NCI-H748 treated with DMSO at 0.1 percent for 48 hours (cell line): ENCODE measurements at places on chromosomes 3 and 15.

DNA sequence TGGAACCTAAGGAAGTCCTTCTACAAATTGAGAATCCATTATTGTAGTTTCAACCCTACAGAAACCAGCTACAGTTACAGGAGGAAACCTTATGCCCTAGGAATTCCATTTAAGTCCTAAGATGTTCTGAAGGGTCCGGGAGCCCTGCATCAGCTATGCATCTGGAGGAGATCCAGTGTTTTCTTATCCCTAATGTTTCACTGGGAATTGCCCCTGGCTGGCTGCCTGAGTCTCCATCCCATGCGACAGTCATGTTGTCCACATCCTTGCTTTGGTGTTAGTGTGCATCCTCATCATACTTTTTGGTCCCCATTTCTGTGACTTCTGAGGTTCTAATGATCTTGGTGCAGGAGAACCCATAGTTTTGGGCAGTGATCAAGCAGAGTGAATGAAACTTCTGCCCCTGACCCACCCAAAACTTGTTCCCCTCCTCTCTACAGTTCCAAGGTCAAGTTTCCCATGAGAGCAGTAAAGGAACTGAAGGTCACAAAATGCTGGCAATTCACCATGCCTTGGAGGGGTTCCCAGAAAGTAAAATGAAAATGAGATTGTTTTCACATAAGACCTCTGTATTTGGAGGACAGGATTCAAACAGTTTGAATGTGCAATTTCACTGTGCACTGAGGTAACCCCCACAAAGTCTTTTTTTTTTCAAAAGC lies 121.9 kb upstream of the PHLDB2 start:
- DNase-seq = no peak

GRCh38 chr15:79676621-79677020 lies 220.2 kb downstream of the MTHFS start:
- DNase-seq = no peak

DNA sequence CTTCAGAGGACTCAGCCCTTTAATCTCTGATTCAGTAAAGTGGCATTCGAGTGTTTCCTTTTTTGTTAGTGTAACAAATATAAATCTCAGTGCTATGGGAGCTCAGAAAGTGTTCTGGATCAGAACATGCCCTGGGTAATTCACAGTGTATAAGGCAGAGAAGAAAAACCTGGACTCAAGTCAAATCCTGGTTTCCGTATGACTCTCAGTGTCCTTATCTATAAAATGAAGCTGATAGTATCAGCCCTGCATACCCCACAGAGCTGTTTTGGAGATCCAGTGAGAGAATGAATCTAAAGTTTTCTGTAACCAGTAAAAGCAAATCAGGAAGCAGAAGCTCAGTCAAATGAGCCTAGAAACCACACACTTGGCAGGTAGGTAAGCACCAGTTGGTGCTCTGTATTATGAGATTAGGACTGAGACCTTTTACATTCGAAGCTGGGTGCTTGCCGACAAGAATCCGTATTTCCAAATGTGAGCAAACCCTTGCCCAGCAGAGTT lies 67.2 kb downstream of the IL1RAP start:
- DNase-seq = no peak

DNA sequence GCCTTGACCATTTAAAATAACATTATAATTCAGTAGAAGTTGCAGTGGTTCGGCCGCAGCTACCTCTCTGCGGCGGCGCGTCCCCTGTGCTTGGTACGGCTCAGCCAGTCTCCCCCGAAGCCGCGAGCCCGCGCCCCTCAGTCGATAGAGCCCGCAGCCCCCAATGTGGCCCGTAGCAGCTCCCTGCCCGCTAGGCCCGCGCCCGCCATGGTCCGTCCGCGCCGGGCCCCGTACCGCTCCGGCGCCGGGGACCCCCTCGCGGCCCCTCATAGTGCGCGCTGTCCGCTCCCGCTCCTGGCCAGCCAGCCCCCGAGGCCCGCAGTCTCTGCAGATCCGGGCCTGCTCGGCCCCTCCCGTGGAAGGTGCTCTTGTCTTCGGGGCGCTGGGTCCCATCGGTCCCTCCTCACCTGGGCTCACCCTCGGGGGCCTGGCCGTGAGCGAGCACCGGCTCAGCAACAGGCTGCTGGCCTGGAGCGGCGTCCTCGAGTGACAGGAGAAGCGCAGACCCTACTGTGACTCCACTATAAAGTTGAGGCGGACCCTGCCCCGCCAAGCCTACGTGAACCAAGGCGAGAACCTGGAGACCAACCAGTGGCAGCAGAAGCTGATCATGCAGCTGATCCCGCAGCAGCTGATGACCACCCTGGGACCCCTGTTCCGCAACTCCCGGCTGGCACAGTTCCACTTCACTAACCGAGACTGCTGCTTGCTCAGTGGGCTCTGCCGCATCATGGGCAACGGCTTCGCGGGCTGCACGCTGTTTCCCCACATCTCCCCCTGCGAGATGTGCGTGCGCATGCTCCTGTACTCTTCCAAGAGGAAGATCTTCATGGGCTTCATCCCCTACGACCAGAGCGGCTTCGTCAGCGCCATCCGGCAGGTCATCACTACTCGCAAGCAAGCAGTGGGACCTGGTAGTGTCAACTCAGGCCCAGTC lies 21.8 kb upstream of the GPR156 start:
- no peak for DNase-seq

DNA sequence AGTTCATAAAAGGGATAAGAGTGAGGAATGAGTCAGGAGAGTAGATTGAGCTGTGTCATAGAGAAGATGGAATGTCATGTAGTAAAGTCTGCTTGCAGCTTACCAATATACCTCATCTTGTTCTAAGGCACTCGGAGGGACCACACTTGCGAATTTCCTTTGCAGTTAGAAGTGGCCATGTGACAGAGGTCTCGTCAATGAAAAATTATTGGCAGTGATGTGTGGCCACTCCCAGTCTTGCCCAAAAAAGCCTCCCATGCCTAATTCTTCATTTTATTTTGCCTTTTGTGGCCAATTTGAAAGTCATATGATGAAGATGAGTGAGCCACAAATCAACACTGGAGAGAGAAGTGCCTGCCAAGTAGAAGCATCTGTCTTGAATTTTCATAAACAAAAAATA lies 465.6 kb upstream of the ZNF385D start:
- no peak for DNase-seq

GRCh38 chr3:37940242-37940908 lies 50.2 kb upstream of the VILL start:
- no peak for DNase-seq

DNA sequence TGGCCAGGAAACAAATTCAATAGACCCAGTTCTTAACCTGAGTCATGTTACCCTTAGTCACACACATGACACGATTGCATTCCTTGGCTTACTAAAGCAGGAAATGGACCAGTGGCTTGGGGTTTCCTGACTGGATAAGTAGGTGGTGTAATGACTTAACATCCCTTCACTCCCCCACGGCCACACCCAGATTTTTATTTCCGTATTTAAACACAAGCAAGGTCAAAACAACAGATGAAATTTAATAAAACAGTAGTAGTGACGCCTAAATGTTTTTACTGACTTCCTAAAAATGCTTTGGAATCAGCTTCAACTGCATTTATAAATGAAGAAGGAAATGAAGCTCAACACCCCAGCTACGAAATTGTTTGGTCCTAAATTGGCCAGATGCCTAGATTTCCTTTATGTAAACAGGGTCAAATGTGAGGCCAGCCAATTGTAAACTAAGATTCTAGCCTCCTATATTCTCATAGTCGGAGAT lies 324.3 kb downstream of the CHST2 start:
- no peak for DNase-seq

- no peak for DNase-seq
Measured at GRCh38 chr15:38190501-38190900, 62.1 kb upstream of the SPRED1 start.

DNA sequence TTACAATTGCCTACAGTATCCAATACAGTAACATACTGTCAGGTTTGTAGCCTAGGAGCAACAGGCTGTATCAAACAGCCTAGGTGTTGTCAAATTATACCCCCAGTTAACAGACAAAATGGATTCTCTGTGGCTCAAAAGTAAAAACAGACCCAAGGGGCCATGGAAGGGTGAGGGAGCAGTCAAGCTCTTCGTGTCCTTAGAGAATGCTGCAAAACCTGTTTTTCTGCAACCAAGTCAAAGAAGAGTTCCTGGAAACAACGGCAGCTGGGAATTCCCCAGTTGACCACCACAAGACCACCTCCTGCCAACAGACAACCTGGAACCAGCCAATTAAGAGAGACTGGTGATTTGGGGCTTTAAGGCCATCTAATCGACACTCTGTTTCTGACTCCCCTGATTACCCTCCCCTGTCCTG lies 11.1 kb upstream of the THUMPD3 start:
- DNase-seq = no peak

GRCh38 chr3:43369404-43370292 lies 83.3 kb downstream of the SNRK start:
- no peak for DNase-seq

GRCh38 chr15:63945007-63945788 lies 101.1 kb downstream of the DAPK2 start:
- DNase-seq = no peak

DNA sequence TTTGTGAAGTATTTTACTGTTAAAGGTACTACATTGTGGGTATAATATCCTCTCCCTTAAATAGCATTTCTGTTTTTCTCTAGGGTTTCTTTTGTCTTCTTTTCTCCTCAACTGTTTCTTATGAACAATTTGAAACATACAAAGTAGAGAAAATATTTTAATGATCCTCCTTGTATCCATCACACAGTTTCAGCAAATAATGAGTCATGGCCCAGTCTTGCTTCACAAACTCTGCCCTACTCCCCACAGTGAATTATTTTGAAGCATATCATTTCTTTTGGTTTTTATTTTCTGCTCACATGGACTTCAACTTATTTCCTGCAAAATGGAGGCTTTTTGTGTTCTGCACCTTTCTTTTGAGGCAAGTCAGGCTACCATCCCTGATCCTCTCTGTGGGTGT lies 6.1 kb upstream of the SCAANT1 start:
- no peak for DNase-seq

- DNase-seq = no peak
Measured at GRCh38 chr3:125398952-125399351, 23.8 kb upstream of the ZNF148 start.

GRCh38 chr3:54202054-54202453 lies 79.7 kb downstream of the CACNA2D3 start:
- no peak for DNase-seq

GRCh38 chr3:57145852-57146251 lies 19.3 kb downstream of the IL17RD start:
- no peak for DNase-seq

GRCh38 chr3:195752546-195753331 lies 32.0 kb downstream of the MUC20 start:
- DNase-seq = no peak

DNA sequence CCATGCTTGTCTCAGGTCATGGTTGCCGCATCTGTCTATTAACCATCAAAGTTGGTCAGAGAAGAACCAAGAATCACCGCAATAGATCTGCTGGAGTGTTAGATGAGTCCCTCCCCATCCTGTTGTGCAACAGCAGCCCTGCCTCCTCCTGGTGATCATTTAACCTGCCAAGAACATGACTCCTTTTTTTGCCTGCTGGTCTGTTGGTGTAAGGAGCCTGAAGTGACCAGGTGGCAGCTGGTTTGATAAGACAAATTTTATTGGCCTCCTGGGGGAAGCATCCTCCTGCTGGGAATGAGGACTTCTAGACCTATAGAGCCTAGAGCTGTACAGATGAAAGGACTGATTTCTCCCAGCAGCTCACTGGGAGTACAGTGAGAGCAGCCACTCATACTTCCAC lies 43.5 kb upstream of the RAF1 start:
- no peak for DNase-seq

- DNase-seq = no peak
Measured at GRCh38 chr15:90863987-90864386, 4.4 kb upstream of the FURIN start.

GRCh38 chr3:16552757-16553156 lies 39.3 kb upstream of the RFTN1 start:
- no peak for DNase-seq

DNA sequence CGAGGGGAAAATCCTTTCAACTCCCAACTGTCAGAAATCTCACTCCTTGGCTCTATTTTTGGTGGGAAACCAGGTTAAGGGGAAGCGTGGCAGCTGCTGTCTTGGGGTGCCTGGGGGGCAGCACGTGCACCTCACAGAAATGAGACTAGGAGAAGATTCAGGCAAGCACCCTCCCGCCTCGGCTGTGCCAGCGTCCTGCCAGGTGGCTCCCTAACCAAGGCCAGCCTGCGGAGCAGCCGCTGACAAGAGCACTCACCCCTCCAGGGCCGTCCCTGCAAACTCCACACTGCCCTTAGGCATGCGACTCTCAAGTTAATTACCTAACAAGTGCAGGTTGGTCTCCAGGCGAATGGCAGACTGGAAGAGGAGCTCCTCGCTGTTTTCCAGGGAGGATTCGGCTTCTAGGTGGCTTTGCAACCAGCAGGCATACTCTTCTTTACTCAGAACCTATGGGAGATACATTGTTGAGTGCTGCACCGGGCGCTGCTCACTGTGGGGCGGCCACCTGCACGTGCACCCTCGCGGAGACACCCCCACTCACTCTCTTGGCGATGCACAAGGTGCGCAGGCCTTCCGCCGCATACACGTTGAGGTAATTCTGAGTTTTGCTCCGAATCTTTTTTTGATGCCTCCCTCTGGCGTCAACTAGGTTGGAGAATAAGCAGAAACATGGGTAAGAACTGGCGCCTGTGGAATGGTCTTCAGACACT lies 155.3 kb downstream of the ATP10A start:
- DNase-seq = no peak

DNA sequence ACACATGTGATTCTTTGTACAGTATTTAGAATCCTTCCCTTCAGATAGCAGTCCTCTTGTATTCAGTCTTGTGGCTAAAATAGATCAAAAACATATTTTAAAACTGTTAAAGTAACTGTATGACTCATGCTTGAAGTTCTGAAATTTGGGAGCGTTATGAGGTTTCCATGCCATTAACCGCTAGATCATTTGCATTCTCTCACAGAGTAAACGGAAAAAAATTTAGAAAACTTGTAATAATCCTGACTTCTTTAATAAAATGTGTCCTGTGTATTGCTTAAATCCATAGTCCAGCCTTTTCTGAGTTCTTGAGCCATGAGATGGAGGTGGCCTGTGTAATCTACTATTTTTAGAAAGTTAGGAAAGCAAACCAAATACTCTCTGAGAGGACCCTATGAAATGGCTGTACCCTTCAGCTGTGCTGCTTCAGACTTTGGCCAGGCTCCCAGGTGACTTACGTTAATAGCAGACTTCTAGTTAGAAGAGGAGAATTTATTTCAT lies 33.8 kb downstream of the MBNL1 start:
- DNase-seq = no peak

- no peak for DNase-seq
Measured at GRCh38 chr3:45105855-45106671, 40.1 kb downstream of the CDCP1 start.

- DNase-seq = no peak
Measured at GRCh38 chr3:90062631-90063200, 955.3 kb downstream of the EPHA3 start.

- DNase-seq = no peak
Measured at GRCh38 chr3:72485641-72486040, 362.6 kb downstream of the SHQ1 start.

GRCh38 chr3:8767256-8767666 lies 2.2 kb downstream of the OXTR start:
- no peak for DNase-seq

- DNase-seq = no peak
Measured at GRCh38 chr3:71008350-71008935, 575.1 kb downstream of the FOXP1 start.
